Tibial artery (tissue), 4 donors: ENCODE measurements at places on chromosomes 7 and 10.

- DNase-seq: no peak
These were observed 21.5 kb downstream of the PAX2 start for GRCh38 chr10:100766693-100767421.

DNA sequence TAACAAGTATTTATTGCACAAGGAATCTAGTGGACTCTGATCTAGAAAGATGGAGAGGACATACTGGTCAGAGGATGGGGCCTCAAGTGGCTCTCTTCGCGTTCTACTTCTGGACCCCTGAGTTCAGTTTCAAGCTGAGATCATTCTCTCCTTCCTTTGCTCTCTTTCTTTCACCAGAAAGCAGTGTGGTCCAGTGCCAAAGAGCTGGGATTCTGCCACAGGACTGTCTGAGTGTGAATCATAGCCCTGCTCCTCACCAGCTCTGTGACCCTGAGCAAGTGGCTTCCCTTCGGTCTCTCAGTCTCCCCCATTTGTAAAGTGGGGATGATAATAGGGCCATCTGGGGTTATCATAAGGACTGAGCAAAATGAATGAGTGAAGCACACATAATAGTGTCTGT, 715.2 kb downstream of the SUGCT start:
- DNase-seq: no peak

GRCh38 chr7:47556511-47557180, 25.3 kb downstream of the TNS3 start:
- no peak for DNase-seq

- no peak for DNase-seq
These were observed 112.9 kb upstream of the ZNF746 start for GRCh38 chr7:149610441-149611011.

DNA sequence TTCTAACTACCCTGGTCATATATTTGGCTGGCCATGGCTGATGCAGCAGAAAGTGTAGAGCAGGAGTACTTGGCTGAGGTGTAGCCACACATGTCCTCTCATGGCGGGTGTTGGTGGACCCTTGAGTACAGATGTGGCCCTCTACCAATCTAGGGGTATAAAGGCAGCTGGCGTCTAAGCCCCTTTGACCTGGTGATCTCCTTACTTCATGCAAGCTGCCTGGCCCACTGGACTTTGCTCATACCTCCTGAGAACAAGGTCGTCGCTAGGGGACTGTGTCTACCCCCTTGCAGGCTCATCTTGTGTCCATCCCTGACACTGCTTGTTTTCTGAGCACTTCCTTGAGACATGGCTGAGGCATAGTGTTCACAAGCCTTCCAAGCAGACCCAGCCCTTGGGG, 287.8 kb downstream of the RPS24 start:
- no peak for DNase-seq

- DNase-seq: no peak
These were observed 56.1 kb upstream of the ADO start for GRCh38 chr10:62748386-62748785.

GRCh38 chr10:70685455-70685911, 13.2 kb downstream of the ADAMTS14 start:
- DNase-seq: no peak

DNA sequence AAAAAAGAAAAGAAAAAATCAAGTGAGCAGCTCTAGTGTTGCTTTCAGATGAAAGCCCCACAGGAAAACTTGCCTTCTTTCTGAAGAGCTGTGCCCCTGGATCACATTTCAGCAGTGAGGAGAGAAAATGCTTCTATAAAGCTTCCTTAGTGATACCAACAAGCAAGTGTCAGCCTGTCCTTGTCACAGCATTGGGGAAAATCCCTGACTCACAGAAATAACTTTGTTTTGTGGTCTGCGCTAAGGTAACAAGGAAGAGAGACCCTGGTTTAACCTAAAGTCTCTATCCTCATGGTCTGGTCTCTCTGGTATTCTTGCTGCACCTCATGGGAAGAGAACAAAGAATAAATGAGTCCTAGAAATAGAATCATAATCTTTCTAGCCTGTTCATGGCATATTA, 885.2 kb upstream of the SORCS1 start:
- DNase-seq: no peak

GRCh38 chr10:17226891-17227303, 1.1 kb upstream of the VIM start:
- DNase-seq: no peak

DNA sequence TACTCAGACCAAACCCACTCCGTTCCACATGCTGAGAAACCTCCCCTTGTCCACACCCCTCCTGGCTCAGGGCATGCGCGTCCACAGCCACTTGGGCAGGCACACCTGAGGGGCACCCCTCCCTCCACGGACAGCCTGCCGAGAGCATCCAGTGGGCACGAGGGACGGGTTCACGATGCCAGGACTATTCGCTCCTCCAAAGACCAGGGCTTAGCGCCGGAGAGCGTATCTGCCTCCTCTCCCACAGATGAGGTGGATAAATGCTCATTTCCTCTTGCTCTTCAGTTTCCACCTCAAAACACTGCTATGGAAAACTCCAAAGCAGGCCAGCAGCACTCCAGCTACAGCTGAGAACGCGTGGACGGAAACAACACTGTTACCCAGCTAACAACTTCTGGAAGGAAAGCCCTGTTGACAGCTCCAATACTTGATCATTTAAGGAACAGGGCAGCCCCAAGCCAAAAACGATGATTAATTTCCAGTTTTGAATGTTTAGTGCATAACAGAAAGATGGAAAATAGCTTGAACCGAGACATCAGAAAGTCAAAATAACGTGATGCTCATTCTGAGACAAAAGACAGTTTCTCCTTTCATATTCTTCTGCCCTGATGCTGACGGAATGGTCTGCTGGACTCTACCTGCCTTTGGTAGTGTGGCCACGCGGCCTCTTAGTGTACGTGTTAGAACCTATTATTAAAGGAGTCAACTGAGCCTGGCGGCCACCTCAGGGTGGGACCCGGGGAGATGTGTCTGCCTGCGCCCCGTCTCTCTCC, 204.7 kb downstream of the DNAJB6 start:
- DNase-seq: no peak

DNA sequence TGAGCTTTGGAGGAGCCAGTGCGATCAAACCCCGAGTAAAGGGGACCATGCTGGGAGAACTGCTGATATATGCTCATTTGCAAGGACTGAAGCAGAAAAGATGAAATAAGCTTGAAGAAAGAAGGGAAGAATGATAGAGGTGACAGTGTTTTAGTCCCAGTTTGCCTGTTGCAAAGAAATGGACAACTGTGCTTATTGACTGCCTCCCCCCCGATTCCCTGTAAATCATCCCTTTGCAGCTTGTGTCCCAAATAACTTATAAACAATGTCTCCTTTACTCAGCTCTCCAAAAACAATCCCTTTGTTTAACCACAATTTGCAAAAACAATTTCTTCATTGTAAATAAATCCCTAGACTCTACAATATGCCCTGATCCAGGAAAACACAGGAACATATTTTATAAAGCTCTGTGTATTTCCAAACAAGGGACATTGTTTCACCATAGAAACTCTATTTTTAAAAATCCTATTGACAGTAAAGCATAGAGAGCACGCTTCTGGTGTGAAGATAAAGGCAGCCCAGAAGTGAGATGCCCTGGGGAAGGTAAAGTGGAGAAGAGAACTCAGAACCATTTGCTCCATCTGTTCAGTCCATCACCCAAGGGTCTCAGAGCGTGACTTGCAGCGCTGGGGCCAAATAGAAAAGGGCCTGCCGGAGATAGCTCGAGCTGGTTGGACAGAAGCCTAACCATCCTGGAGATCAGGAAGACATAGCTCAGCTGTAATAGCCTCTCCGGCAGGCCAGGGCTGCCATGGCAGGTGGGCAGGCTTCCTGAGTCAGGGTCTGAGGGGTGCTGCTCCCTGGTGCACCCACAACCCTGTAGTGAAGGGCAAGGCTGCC, 280.5 kb downstream of the WDR11 start:
- DNase-seq: no peak

DNA sequence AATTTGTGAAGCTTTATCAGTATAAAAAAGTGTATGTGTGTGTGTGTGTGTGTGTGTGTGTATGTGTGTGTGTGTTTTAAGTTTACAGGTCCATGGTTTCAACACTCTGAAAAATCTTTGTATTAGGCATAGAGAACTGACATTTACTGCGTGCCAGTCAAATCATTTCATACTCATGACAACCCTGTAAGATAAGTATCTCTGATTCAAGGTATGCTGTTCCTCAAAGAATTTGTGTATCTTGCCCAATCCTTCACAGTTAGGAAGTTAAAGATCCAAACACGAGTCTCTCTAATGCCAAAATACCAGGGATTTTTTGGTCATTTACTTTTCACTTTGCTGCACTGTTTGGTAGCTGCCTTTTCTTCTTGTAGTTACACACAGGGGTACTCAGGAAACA, 1121.3 kb upstream of the AUTS2 start:
- DNase-seq: no peak

DNA sequence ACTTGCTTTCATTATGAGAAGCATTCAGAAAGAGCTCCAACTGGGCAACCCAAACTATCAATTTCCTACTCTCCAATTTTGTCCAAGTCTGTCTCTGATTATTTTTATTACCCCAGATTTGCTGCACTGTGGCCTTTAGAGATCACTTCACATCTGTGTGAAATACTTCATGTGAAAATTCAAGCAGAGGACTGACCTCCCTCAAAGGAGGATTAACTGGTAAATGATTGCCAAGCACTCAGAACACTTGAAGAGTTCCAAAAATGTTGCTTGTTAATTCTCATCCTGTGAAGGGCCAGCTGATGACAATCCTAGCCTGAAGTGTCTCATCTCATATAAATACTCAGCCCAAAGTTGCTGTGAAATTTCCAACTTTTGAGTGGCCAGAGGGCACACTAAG, 182.8 kb upstream of the DGKB start:
- DNase-seq: no peak

DNA sequence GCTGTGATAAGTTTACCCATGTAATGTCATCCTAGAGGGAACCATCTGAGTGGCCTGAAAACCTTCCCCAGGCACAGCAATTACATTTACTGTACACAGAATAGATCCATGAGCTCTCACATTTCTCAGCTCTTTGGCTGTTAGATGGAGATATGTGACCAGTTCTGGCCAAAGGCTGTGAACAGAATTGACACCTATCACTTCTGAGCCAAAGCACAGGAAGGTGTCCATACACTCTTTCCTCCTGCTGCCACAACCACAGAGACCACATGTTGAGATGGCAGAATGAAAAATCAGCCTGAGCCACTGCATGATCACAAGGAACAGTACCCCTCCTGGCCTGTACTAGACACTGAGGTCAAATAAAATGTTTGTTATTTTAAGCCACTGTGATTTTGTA, 44.3 kb upstream of the ATOH7 start:
- DNase-seq: no peak

DNA sequence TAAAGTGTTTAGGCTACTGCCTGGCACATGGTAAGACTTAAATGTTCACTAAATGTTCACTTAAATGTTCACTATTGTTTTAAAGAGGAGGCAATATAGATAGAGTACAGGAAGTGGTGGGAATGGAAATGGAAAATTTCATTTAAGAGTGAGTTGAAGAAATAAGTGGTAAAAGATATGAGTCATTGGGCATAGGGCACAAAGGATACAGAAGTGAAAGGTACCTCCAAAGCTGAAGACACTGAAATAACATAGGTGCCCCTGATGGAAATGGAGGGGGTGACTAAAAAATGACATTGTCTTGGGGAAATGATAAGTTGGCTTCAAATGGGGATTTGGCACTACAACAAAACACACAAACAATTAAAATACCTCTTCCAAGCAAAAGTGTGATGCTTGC, 5.2 kb upstream of the FRA10AC1 start:
- no peak for DNase-seq

- DNase-seq: no peak
These were observed 2.1 kb downstream of the CASP7 start for GRCh38 chr10:113681533-113682470.

DNA sequence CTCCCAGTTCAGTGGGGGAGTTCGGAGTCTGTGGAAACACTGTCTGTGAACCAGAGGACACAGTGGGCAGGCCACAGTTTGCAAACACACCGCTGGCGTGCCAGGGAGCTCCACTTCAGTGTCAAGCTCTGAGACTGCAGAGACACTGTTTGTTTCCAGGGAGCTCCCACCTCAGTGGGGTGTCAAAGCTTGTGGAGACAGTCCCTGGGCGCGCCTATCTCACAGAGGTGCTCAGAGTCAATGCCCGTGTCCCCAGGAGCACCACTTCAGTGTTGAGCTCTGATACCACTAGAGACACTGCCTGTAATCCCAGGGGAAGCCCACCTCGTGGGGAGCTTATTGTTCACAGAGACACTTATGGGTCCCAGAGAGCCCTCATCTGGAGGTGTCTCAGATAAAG, 4.3 kb downstream of the MYO1G start:
- no peak for DNase-seq

- DNase-seq: no peak
These were observed 1.5 kb upstream of the TSPAN14 start for GRCh38 chr10:80452640-80453039.

GRCh38 chr7:41837916-41838315, 135.0 kb upstream of the INHBA start:
- no peak for DNase-seq

GRCh38 chr10:75682649-75683557, 251.5 kb downstream of the LRMDA start:
- DNase-seq: no peak

DNA sequence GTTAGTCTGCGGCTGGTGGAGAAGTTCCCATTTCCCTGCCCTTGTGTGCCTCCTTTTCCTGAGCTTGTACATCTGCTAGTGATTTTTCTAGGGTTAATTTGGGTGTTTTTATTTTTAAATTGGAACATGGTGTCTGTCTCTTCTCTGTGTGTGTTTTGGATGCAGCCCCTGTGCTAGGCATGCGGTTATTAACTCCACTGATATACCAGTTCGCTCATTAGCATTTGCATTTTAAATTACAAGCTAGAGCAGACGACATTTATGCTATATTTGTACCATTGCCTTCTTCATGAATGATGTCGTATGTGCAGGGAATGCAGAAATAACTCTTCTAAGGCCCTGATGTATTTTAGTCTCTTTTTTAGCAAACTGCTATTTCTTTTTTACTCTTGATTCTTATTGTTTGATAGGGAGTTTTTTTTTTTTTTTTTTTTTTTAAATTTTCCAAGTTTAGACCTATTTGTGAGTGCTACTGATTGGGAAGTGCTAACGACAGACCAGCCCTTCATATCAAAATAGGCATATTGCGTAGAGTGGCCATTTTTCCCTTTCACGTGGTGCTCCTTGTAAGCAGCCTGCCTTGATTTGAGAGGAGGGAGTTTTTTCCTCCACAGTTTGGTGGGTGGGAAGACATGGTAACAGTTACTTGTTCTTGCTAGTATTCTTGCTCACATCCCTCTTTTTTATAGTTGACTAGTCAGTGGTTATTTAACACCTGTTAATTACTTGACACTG, 89.6 kb downstream of the LRRC4 start:
- no peak for DNase-seq

DNA sequence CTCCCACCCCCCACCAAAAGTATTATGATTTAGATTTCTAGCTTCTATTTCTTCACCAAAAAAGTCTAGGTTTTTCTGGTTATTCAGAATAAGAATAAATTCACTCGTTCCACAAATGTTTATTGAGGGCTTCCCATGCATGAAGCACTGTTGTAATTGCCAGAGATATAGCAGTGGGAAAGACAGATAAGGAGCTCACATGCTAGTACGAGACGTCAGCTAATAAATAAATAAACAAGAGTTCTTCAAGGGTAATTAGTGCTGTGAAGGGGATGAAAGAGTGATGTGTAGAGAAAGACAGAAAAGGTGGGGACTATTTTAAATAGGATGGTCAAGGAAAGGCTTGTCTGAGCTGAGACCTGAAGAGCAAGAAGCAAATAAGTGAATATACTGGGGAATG, 38.1 kb upstream of the SEPTIN7 start:
- no peak for DNase-seq
